BJ (cell line): ENCODE measurements at places on chromosomes 12 and 14.

- DNase-seq: peak; percentile 41
Observed at GRCh38 chr12:64682572-64683277, 72.4 kb downstream of the RASSF3 start.

GRCh38 chr14:84456946-84457345 is 1073.0 kb upstream of the FLRT2 start:
- no peak for DNase-seq

GRCh38 chr12:92110083-92110640 is 35.5 kb downstream of the BTG1 start:
- DNase-seq: no peak

- DNase-seq: no peak
Observed at GRCh38 chr14:22263961-22264360, 325.1 kb downstream of the DAD1 start.

GRCh38 chr14:58488550-58488949 is 61.0 kb downstream of the KIAA0586 start:
- no peak for DNase-seq

- no peak for DNase-seq
Observed at GRCh38 chr14:105999361-106000028, 473.1 kb downstream of the TMEM121 start.

- no peak for DNase-seq
Observed at GRCh38 chr12:93390031-93390430, 12.3 kb downstream of the NUDT4 start.

DNA sequence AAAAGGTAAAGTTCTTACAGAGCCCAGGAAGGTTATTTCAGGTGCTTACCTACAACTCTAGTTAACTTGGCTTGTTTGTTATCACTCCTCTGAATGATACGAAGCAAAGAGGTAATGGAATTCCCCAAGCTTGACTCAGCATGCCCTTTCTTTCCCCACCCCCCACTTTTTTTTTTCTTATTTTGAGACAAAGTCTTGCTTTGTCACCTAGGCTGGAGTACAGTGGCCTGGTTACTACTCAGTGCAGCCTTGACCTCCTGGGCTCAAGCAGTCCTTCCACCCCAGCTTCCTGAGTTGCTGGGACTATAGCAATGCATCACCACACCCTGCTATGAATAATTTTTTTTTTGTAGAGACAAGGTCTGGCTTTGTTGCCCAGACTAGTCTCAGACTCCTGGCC is 17.1 kb upstream of the YBX3 start:
- no peak for DNase-seq

DNA sequence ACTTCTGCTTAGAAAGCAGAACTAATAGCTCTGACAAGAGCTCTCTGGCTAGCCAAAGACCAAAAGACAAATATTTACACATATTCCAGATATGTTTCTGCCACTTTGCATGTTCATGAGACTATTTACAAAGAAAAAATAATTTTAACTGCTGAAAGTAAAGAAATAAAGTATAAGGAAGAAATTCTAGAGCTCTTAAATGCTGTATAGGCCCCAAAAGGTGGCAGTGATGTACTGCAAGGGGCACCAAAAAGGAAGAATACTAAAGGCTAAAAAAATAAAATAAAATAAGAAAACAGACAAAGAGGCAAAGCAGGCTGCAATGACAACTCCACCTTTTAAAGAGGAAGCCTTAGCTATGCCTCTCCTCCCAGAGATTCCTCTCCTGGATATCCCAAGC is 23.0 kb downstream of the KLRK1 start:
- DNase-seq: no peak

DNA sequence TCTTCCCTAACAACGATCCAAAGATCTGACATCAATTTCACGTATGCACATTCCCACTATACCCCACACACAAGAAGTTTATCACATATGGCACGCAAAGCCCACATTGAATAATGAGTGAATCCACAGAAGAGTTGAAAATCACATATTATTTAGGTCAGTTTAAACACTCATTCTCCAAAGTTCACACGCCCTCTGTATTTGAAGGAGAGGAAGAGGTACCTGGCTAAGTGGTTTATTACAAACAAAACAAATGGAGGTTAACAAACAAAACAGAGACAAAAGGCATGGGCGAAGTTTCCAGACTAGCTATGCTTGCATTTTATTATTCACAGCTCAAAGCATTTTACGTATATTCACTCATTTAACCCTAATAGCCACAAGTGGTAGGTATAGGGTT is 41.8 kb downstream of the CPM start:
- DNase-seq: no peak

DNA sequence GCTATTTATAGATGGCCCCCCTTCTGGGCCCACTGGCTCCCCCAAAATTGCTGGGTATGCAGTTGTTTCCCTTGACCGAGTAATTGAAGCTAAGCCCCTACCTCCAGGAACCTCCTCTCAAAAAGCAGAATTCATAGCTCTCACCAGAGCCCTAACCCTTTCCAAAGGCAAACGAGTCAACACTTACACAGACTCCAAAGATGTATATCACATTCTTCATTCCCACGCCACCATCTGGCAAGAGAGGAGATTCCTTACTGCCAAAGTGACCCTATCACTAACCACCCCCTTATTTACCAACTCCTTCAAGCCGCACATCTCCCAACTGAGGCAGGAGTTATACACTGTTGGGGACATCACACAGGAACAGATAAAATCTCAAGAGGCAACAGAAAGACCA is 66.8 kb downstream of the MOK start:
- no peak for DNase-seq

GRCh38 chr12:94618995-94619695 is 31.2 kb downstream of the TMCC3 start:
- peak; percentile 15 for DNase-seq
